Adrenal gland (tissue), 19 donors: ENCODE measurements at places on chromosomes 3 and 15. TPM values are rescaled to one million over a fixed set of nuclear protein-coding genes. Genes with fewer than 3 reads are reported as not detected.

The ANKRD34C gene
- 0.11 TPM for total RNA-seq

The TRAIP gene
- 2.8 TPM for total RNA-seq

GRCh38 chr3:134956395-134956794 is 161.3 kb downstream of the EPHB1 start:
- H3K4me3 ChIP-seq: no peak overlapping the region
- no peaks in the 10 kb centered on the region for H3K27me3 ChIP-seq
- H3K36me3 ChIP-seq: no peaks in the 10 kb centered on the region
- H3K27ac ChIP-seq: no peak overlapping the region

GRCh38 chr3:171223396-171223795 is 196.9 kb upstream of the SLC2A2 start:
- H3K27me3 ChIP-seq: no peaks in the 10 kb centered on the region
- no peak overlapping the region for H3K27ac ChIP-seq
- no peak for DNase-seq
- H3K36me3 ChIP-seq: no peaks in the 10 kb centered on the region
